ENCODE measurements at places on chromosomes 12 and 14. TPM values are rescaled to one million over a fixed set of nuclear protein-coding genes. Genes with fewer than 3 reads are reported as not detected.

DNA sequence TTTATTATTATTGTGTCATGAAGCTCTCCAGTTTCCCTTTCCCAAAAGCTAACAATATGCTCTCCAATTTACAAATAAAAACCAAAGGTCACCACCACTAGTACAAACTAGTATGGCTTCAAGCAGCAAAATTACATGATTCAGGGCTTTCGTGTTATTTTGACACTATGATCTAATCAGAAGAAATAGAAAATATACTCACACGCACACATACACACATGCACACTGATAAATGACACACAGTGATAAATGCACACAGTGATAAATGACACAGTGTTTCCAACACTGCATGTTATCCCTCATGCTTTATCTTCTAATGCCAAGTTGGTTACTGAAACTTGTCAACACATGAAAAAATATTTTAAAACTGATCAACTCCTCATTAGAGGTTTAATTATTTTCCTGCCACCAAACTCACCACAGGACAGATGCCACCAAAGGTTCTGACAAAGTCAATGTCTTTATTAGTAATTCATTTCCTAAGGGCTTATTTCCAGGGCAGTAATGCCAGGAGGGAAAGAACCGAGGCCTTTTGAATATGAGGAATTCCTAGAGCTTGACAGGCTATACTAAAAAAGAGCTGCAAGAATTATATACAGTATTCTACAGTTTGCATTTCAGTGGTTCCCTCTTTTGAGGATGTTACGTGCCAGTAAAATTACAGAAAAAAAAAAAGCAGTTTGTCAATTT, 82.4 kb downstream of the PPP2R5E start:
- no peak for DNase-seq

Gene FGD4
- 0.07 TPM for total RNA-seq

DNA sequence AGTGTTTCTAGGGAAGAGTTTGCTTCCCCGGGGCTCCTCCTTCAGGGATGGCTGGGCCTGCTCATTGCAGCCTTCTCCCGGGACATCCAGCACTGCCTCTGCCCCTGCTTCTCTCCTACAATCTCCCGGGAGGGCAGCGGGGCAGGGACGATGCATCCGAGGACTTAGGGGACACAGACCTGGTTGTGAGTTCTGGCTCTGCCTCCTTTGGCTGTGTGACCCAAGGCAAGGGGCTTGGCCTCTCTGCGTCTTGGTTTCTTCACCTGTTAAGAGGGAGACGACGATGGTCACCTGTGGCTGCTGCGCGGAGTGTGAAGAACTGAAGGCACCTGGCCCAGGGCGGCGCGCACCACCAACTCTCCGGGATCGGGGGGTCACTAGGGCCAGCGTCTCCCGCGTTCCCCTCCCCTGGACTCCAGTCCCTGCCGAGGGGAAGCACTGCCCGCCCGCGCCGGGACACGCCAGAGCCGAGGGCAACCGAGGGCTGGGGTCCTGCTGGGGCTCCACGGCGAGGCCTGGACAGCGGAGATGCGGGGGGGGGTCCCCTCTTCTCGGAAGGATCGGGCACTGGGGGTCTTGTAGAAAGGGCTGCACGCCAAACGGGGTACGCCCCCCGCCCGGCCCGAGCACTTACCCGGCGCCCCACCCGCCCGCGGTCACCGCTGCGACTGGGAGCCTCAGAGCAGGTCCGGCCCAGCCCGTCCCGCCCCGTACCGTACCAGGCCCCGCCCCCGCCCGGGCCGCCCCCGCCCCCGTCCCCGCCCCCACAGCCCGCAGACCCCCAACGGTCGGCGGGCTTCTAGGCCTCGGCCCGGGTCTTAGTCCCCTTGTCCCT, at the start of gene HVCN1:
HVCN1 (minus strand) TSS at position 670 of the 835 bp plus-strand sequence. CDS start 5,870 bp downstream, outside the sequence.
- DNase-seq, result peak; percentile 37

Gene TTC6
- not detected for total RNA-seq

Gene SLC25A47
- total RNA-seq, result not detected

DNA sequence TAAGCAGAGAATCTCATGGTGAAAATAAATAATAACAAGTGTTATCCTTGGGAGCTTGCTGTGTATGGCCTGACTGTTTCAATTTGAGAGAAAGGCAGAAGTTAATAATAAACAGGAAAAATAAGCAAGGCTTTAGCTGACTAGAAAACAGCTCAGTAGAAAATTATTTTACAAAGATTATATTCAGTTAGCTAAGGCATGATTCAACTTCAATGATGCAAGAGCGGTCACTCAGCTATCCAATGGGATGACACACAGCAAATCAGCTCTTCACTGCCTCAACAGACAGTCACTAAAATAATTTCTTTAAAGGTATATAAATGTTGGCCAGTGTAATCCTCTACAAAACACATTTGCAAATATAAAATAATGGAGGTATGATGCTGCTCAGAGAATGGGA, 18.6 kb downstream of the GSTZ1 start:
- DNase-seq, result no peak

DNA sequence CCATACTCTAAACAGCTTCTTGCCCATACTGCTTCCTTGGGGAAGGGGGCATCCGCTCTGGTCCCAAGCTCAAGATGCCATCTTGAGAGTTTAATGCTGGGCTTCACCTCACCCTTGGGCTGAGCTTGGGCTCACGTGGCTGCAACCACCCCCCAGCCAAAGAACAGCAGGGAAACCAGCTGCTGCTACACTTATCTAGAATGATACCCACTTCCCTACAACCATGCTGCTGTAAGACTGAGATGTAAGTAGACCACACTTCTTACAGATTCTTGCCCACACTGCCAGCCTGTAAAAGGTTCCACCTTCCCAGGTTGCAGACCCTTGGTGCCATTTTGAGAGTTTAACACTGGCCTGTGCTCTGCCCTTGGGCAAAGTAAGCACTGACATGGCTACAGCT, 9.7 kb downstream of the CTSG start:
- DNase-seq, result no peak

Gene SLC10A1
- not detected for total RNA-seq

GRCh38 chr12:91965781-91966180, 179.9 kb downstream of the BTG1 start:
- DNase-seq, result no peak

Gene CELA1
- total RNA-seq, result not detected

Data from activated CD4-positive, alpha-beta T cell treated with anti-CD3 and anti-CD28 coated beads for 36 hours (primary cell).